ENCODE measurements at places on chromosomes 4 and X.

DNA sequence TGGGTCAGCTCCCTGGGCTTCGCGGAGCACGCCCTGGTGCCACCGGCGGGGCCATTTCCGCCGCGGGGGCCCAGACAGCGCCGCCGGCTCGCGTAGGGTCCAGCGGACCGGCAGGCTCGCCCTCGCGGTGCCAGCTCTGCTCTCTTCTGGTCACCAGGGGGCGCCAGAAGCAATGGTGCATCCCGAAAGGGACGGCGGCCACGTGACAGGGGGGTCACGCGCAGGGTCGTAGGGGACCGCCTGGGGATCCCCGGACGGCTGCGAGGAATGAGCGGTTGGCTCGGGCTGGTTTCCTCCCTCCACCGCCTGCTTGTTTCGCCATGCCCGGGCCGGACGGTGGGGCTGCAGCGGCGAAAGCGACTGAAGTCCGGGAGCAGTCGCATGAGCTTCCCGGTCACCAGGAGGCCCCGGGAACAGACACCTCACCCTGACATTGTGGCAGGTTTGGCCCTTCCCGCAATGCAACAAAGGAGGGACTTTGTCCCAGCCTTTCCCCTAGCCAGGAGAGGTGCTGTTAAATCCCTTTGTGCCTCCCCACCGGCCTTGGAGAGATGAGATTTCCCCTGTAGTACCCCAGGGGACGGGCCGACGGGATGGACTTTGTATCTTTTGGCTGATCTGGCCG lies 15.8 kb downstream of the ZCCHC12 start:
- DNase-seq, result peak; percentile 18

DNA sequence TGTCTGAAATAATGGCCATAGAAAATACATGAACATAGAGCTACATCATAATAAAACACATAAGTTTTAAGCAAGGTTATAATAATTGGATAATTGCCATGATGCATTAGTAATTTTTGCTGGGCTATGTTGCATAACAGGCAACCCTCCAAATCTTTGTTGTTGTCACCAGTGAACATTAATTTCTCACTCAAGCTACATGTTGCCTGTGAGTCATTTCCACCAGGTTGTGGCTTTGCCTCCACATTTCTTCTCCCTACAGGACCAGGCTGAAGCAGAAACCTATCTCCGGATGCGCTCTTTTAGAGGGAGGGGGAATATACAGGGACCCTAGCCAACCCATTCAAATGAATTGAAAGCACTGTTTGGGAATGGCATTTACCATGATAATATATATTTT lies 347.7 kb downstream of the GABRG1 start:
- no peak for DNase-seq

- DNase-seq, result no peak
Observed at GRCh38 chrX:47644557-47645091, 5.7 kb downstream of the ELK1 start.

GRCh38 chr4:38314663-38315062 lies 349.3 kb upstream of the KLF3 start:
- no peak for DNase-seq

DNA sequence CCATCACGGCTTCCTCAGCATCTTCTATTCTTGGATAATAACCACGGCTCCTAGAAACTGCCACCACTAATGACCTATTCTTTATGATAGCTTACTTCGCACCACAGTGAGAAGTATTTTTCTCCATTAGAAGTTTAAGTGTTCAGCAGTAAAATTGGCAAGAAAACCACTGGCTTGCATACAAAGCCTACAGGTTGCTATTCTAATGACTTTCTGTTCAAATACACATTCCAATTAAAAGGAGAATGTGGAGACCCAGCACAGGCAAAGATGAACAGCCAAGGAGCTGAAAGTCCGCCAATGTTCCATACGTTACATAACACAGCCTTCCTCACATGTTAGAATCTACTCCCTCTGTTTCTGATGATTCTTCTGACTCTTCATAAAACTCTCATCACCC lies 875.0 kb upstream of the PRKX start:
- DNase-seq, result no peak

DNA sequence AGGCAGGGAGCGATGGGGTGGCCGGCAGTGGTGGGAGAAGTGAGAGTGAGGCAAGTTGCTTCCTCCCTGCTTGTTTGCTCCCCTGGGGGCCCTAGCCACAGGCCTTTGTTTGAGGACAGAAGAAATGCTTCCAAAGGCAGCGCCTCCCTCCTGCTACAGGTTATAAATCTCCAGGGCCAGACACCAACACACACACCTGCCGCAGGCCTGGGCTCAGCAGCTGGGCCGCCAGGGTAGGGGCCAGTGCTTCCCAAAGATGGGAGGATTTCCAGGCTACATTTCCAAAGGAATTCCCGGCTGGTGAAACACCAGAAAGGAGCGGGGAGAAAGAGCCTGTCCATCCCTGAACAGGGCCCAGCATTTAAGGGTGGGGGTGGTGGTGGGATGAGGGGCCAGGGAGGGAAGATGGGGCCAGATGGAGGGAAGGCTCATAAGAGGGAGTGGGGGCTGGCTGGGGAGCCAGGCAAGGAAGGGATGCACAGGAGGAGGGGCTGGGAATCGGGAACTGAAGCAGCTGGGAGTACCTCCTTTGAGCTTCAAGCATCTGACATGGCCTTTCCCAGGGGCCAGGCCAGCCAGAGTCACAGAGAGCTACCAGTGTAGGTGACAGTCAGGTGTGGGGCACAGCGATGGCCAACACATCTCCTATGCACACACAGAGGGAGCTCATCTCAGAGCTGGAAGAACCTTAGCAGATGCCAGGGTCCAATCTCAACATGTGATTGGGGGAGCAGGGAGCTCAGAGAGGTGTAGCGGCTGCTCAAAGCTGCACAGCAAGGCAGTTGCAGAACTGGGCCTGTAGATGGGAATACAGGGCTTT lies 143.9 kb downstream of the PJA1 start:
- DNase-seq, result no peak

- DNase-seq, result no peak
Observed at GRCh38 chrX:69987691-69988090, 62.0 kb downstream of the AWAT2 start.

DNA sequence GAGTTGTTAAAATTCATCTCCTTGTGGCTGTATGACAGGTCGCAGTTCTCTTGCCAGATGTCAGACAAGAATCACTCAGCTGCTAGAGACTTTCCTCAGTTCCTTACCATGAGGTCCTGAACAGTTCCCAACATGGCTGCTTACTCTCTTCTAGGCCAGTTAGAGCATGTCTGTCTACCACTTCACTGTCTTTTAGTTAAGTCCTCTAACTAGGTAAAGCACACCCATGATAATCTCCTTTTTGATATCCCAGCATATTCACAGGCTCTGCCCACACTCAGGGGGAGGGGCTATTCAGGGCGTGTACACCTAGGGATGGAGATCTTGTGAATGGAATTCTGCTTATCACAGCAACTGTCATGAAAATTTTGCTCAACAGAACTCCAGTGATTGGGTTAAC lies 190.1 kb downstream of the ADAMTS3 start:
- no peak for DNase-seq

DNA sequence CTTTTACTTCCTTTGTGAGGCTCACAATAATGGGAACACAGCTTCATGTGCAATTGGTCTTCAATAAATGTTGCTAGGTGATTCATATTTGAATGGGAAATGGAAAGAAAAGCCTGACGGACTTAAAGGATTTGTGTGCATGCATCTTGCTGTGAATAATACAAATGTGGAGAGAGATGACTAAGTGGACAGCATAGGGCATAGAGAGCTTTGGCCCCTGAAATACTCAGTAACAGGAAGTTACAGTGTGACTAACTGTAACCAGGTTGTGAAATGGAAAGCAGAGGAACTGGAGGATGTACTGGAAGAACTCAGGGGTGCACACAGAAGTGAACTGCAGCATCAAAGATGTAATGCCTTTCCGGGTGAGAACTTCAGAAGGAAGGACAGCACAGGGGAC lies 206.7 kb downstream of the MGST2 start:
- peak; percentile 95 for DNase-seq

DNA sequence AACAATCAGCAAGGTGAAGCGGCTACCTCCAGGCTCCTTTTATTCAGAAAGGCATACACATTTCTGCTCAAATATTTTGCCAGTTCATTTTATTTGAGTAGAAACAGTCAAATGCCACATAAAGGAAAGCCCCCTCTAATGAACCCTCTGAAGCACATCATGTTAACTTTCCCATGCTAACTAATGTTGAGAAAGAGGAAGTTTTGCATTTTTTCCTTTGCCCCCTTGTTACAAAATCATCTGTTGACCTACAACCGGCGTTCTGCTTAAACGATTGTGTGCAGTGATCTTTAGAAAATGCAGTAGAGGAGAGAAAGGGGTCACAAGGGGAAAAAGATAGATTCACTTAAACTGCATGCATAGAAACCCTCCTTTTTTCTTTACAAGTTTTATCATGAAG lies 25.2 kb upstream of the ATXN3L start:
- no peak for DNase-seq

DNA sequence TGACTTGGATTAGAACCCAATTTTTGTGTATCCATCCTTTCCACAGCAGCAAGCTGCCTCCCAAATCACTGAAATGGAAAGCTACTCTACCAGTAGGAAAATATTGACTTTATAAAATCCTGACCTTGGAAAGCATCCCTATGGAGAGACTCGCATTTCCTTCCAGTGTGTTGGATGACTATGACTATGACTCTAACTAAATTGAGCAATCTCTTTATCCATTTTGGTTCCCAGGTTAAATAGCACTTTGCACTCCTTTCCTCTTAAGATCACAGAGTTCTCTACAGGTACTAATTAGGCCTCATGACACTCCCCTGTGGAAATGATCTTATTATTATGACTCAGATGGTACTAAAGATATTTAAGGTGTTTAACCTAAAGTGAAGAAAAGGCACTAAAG lies 431.8 kb downstream of the PPARGC1A start:
- DNase-seq, result no peak

GRCh38 chr4:127732623-127733328 lies 2.6 kb downstream of the SLC25A31 start:
- peak; percentile 63 for DNase-seq

GRCh38 chr4:6926081-6926480 lies 16.5 kb downstream of the TBC1D14 start:
- DNase-seq, result no peak

GRCh38 chr4:38728631-38729141 lies 54.1 kb downstream of the TLR10 start:
- no peak for DNase-seq

DNA sequence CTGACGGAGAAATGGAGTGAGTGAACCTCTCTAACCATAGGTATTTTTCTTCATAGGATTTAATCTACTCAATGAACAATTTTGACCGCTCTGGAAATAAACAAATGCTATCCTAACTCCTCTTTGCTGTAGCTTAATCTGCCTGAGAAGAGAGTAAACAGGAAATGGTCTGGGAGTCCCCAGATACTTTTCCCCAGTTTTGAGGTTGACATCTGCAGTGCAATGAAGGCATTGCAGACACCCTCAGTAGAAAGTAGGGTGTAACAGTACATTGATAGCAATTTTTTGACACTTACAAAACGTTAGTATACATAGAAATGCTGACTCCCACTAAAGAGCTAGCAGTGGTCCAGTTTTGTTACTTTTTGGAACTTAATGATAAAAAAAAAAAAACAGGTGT lies 495.9 kb upstream of the FAM241A start:
- DNase-seq, result no peak

Measured in foreskin fibroblast (primary cell).